ENCODE measurements at places on chromosomes 7 and 10. TPM values are rescaled to one million over a fixed set of nuclear protein-coding genes. Genes with fewer than 3 reads are reported as not detected.

RAB19 gene
- total RNA-seq: 0.33 TPM

MYOZ1 gene
- not detected for total RNA-seq

HYAL4 gene
- 0.20 TPM for total RNA-seq

GFRA1 gene
- 2.1 TPM for total RNA-seq

DNA sequence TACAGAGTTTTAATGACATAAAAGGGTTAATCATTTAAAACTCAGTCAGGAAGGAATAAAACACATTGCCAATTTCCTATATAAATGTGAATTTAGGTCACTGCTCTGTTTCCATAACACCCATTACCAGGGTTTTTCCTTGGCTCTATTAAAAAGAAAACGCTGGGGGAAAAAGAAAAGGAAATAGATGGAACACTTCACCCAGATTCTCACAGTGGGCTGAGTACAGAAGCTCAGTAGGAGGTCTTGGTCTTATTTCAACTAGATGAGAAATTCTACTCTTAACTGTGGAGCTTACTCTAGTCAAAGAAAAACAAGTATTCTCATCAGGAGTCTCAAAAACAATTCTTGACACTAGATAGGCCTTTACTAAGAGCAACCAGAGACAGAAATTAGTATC lies 36.5 kb downstream of the GLUD1 start:
- DNase-seq: no peak

- DNase-seq: no peak
Measured at GRCh38 chr10:95543459-95543858, 17.7 kb downstream of the SORBS1 start.

- no peak for DNase-seq
Measured at GRCh38 chr7:139589474-139589873, 66.0 kb downstream of the CLEC2L start.

- no peak for DNase-seq
Measured at GRCh38 chr7:82360591-82361368, 82.8 kb downstream of the CACNA2D1 start.

Data from pulmonary artery endothelial cell (primary cell).